Iris pigment epithelial cell (primary cell): ENCODE measurements at places on chromosomes 5 and 9.

DNA sequence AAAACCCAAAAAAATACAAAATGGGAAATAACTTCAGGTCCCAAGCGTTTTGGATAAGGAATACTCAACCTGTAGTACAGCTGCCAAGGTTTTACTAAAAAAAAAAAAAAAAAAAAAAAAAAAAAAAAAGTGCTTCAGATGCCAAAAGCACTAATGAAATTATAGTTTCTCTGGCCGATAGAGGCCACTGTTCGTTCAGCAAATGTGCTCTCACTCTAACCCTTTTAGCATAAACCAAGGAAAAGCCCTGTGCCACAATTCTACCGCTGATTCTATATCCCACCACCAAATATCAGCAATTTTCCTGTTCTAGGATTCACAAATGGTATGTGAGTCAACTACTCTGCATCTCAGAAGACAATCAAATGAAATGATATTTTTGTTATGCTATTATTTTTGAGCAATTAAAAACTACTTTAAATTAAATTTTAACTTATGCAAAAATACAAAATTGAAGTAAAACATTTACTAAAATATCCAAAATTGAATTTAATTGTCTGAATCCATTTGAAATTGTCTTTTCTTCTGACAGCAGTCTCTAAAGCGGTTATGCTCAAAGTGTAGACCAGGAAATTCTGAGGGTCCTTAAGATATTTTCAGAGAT, 79.8 kb downstream of the RICTOR start:
- peak; percentile 70 for DNase-seq

GRCh38 chr5:32123058-32123805, 50.9 kb downstream of the GOLPH3 start:
- peak; percentile 18 for DNase-seq

DNA sequence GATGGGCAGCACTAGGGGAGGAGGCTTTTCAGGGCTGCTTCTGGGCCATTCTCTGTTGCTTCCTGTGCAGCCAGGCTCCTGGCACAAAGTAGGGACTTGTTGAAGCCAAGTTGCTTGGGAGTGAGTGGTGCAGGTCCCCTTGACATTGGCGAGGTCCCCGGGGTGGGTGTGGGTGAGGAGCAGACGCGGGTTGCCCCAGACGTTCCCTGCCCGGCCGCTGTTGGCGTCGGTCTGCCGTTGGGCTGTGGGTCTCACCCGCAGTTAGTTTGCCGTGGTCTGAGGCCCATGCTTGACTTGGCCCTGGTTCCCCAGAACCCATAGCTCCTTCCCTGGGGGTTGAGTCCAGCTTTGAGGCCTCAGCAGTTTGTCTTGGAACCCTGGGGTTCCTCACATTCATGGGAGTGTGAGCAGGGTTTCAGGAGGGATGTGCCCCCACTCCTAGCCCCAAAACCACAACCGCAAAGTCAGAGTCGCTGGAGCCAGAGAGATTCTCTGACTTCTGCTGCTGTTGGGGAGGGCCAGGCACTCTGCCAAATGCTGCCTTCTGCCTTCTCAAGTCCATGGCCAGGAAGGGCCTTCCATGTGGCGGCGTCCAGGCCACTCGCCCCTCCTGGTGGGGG, 77.5 kb downstream of the RXRA start:
- DNase-seq = peak; percentile 91

DNA sequence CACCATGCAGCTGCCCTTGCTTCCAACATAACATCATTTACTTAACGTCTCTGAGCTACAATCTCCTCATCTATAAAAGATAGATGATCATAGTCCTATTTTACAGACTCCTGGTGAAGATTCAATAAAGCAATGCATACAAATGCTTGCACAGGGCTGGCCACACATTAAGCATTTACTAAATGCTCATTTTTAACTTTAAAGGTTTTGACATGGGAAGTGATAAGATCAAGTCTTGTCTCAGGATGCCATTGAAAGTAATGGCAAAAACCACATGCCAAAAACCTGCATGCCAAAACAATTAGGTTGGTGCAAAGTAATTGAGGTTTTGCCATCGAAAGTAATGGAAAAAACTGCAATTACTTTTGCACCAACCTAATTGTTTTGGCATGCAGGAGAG, 181.2 kb upstream of the ADRA1B start:
- DNase-seq = no peak

GRCh38 chr5:97297063-97297703, 114.1 kb upstream of the RIOK2 start:
- DNase-seq = peak; percentile 6
